Activated T-cell treated with anti-CD3 and anti-CD28 coated beads, Interleukin-2, amount 50 U/mL, for 72 hours (primary cell): ENCODE measurements at places on chromosomes 12 and 14.

DNA sequence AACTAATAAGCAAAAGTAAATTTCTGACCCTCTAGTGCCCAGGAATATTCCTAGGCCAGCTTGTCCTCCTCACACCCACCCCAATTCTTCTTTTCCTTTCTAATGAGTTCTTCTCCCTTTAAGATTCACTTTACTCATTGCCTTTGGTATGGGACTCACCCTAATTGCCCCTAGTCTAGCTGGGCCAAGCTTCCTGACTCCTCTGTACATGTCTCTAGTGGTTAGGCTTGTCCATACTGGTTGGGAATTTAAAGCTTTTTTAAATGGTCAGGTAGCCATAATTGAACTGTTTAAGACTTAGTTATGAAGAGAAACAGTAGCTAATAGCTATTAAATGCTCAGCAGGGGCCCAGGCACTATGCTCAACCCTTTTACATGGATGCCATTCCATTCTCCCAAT is 248.2 kb downstream of the C12orf42 start:
- no peaks in the 10 kb centered on the region for H3K27me3 ChIP-seq
- H3K27ac ChIP-seq: no peak overlapping the region
- no peaks in the 10 kb centered on the region for H3K36me3 ChIP-seq
- H3K4me1 ChIP-seq: no peaks in the 10 kb centered on the region
- no peak for DNase-seq

GRCh38 chr12:46508651-46509050 is 136.1 kb upstream of the SLC38A2 start:
- DNase-seq: no peak
- H3K27ac ChIP-seq: no peak overlapping the region
- H3K4me1 ChIP-seq: peaks cover 26% of the 10 kb centered on the region
- H3K36me3 ChIP-seq: peaks cover 48% of the 10 kb centered on the region

GRCh38 chr12:25427337-25428249 is 125.5 kb downstream of the LMNTD1 start:
- no peaks in the 10 kb centered on the region for H3K36me3 ChIP-seq
- DNase-seq: no peak
- H3K27me3 ChIP-seq: no peaks in the 10 kb centered on the region
- no peak overlapping the region for H3K27ac ChIP-seq
- H3K4me3 ChIP-seq: no peak overlapping the region

GRCh38 chr12:29616664-29617406 is 119.3 kb upstream of the OVCH1 start:
- peaks cover 5% of the 10 kb centered on the region for H3K27me3 ChIP-seq
- no peak for DNase-seq
- no peak overlapping the region for H3K4me3 ChIP-seq
- H3K27ac ChIP-seq: no peak overlapping the region
- H3K36me3 ChIP-seq: no peaks in the 10 kb centered on the region
- H3K4me1 ChIP-seq: no peaks in the 10 kb centered on the region

GRCh38 chr14:46818147-46818546 is 166.6 kb upstream of the RPL10L start:
- H3K4me3 ChIP-seq: no peak overlapping the region
- H3K27me3 ChIP-seq: no peaks in the 10 kb centered on the region
- no peaks in the 10 kb centered on the region for H3K4me1 ChIP-seq
- no peaks in the 10 kb centered on the region for H3K36me3 ChIP-seq
- no peak overlapping the region for H3K27ac ChIP-seq

- no peak for DNase-seq
- H3K27me3 ChIP-seq: peaks cover 32% of the 10 kb centered on the region
- no peaks in the 10 kb centered on the region for H3K4me1 ChIP-seq
- H3K4me3 ChIP-seq: no peak overlapping the region
These were observed 111.9 kb downstream of the HMGA2 start for GRCh38 chr12:65935906-65936901.

- H3K27me3 ChIP-seq: no peaks in the 10 kb centered on the region
- no peak overlapping the region for H3K27ac ChIP-seq
- no peaks in the 10 kb centered on the region for H3K36me3 ChIP-seq
- H3K4me1 ChIP-seq: no peaks in the 10 kb centered on the region
- no peak overlapping the region for H3K4me3 ChIP-seq
- no peak for DNase-seq
These were observed 348.5 kb downstream of the EGLN3 start for GRCh38 chr14:33602396-33602795.

GRCh38 chr12:14907953-14908352 is 22.3 kb upstream of the MGP start:
- no peak overlapping the region for H3K27ac ChIP-seq
- peaks cover 10% of the 10 kb centered on the region for H3K36me3 ChIP-seq
- H3K27me3 ChIP-seq: no peaks in the 10 kb centered on the region
- H3K4me1 ChIP-seq: peaks cover 59% of the 10 kb centered on the region
- H3K4me3 ChIP-seq: peak overlapping the region; percentile 33
- no peak for DNase-seq

DNA sequence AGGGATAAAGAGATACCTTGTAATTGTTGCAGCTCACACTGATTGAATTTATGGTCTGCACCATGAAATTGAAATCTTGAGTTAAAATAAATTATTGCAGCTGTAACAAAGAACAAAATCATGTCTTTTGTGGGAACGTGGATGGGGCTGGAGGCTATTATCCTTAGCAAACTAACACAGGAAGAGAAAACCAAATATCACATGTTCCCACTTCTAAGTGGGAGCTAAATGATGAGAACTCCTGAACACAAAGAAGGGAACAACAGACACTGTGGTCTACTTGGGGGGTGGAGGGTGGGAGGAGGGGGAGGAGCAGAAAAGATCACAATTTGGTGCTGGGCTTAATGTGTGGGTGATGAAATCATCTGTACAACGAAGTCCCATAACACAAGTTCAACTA is 22.6 kb downstream of the ERP27 start:
- no peak for DNase-seq
- no peaks in the 10 kb centered on the region for H3K27me3 ChIP-seq
- no peak overlapping the region for H3K27ac ChIP-seq

DNA sequence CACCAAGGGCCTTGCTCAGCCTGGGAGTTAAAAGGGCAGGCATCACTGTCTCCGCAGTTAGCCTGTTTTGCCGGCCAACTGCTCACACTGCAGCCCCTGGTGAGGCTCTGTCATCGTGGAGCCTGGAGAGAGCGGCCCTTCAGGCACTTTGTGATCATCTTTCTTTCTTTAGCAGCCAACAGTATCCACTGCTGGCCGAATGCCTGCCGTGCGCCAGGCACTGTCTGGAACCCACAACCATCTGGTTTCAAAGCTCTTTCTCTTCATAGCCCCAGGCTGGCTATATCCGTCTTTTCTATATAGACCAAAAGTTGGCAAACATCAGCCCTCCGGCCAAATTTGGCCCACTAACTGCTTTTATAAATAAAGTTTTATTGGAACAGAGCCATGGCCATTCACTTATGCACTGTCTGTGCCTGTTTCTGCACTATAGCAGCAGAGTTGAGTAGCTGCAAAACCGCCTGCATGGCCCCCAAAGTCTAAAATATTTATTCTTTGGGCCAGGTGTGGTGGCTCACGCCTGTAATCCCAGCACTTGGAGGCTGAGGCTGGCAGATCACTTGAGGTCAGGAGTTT is 29.5 kb downstream of the SLC8B1 start:
- DNase-seq: no peak
- H3K36me3 ChIP-seq: peaks cover 10% of the 10 kb centered on the region
- H3K27ac ChIP-seq: no peak overlapping the region
- no peak overlapping the region for H3K4me3 ChIP-seq

- peaks cover 5% of the 10 kb centered on the region for H3K36me3 ChIP-seq
- H3K27ac ChIP-seq: no peak overlapping the region
- no peak overlapping the region for H3K4me3 ChIP-seq
- H3K4me1 ChIP-seq: no peaks in the 10 kb centered on the region
- no peaks in the 10 kb centered on the region for H3K27me3 ChIP-seq
These were observed 1117.5 kb downstream of the AACS start for GRCh38 chr12:126182619-126183236.

DNA sequence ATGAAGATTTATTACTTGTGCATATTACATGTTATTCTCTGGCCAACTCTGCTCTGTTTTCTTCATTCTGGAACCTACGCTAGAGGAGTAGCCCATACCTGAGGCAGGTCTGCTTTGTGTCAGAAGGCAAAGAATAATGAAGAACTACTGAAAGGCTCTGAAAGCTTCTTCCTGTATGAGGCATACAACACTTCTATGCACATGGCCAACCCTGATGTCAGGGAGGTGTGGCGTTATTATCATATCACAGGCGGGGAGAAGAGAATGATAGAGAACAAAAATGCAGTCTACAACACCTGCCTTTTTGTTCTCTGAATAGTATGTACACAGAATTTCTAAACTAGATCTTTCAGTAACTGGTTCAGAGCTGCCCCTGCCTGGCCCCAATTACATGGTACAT is 32.5 kb upstream of the CRY1 start:
- H3K4me3 ChIP-seq: no peak overlapping the region
- no peak for DNase-seq
- H3K4me1 ChIP-seq: no peaks in the 10 kb centered on the region
- H3K36me3 ChIP-seq: no peaks in the 10 kb centered on the region

- no peak overlapping the region for H3K27ac ChIP-seq
- H3K36me3 ChIP-seq: no peaks in the 10 kb centered on the region
- peaks cover 15% of the 10 kb centered on the region for H3K4me1 ChIP-seq
- no peak for DNase-seq
- peaks cover 57% of the 10 kb centered on the region for H3K27me3 ChIP-seq
These were observed 15.8 kb upstream of the KRT7 start for GRCh38 chr12:52217223-52217622.

DNA sequence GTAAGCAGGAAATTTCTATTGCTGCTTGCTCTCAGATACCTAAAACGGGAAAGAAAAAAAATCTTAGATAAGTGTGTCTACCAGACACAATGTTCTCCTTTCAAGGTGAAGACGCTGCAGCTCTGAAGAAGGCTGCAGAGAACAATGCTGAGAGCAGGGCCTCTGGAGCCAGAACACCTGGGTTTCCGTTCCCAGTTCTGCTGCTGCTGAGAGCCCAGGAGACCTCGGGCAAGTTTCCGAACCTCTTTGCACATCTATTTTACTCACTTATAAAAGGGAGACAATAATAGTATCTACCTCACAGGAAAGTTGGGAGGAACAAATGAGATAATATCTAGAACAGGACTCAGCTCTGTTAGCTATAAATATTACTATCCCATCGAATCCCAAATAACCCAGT is 122.9 kb downstream of the TMTC1 start:
- H3K27ac ChIP-seq: no peak overlapping the region
- no peaks in the 10 kb centered on the region for H3K4me1 ChIP-seq
- no peaks in the 10 kb centered on the region for H3K36me3 ChIP-seq

DNA sequence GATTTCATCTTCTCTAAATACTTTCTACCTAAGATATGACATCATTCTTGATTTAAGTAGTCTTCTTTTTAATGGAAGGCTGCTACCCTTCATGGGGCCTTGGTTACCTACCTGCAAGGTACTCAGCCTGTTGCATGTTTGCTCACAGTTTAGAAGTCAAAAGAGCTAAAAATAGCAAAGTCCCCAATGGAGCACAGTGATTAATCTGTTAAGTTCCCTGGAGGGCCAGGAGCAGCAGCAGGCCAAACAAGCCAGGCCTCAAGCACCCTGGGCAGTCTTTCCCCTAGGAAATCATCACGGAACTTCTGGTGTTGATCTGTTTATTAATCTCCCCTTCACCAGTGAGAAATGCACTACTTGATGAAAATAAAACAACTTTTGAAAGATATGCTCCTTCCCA is 24.0 kb upstream of the SLC8A3 start:
- DNase-seq: no peak
- H3K27ac ChIP-seq: no peak overlapping the region
- peaks cover 9% of the 10 kb centered on the region for H3K27me3 ChIP-seq

- H3K27ac ChIP-seq: no peak overlapping the region
- no peaks in the 10 kb centered on the region for H3K27me3 ChIP-seq
- peaks cover 7% of the 10 kb centered on the region for H3K36me3 ChIP-seq
- no peak for DNase-seq
- H3K4me1 ChIP-seq: peaks cover 16% of the 10 kb centered on the region
These were observed 23.3 kb upstream of the STYK1 start for GRCh38 chr12:10697156-10697555.

DNA sequence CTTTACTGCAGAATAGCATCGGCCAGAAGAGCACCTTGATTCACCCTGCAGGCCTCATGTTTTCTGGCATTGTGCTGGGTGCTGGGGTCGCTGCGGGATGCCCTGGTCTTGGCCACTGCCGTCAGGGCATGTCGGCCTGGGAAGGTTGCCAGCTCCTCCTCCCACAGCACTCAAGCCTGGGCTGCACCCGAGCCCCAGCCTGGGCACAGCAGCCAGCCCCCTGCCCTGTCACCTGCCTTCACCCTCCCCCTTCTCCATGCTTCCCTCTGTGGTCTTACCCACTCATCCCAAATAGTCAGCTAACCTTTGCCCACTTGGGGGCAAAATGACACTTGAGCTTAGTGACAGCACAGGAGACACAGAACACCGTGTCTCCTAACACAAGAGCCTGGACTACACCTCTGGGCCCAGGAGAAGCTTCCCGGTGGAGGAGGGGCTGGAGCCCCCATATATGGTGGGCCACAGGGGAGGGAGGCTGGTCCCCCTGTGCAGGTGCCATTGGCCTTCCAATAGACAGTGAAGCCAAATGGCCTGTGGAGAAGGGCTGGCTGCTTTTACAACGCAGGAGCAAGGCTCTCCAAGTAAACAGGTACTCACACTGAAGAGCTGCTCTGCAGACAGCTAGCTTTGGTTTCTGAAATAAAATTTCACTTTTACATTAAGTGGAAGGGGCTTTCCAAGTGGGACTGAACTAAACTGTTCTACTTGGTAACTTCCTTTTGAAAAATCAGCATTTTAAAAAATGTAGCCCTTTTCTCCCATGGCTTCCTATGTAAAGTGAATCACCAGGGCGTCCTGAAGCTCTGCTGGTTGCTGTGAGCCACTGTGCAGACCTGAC is 51.2 kb upstream of the AMN start:
- no peak overlapping the region for H3K4me3 ChIP-seq
- no peaks in the 10 kb centered on the region for H3K27me3 ChIP-seq
- peak overlapping the region; percentile 90 for H3K27ac ChIP-seq
- peaks cover 22% of the 10 kb centered on the region for H3K36me3 ChIP-seq
- peaks cover 50% of the 10 kb centered on the region for H3K4me1 ChIP-seq

DNA sequence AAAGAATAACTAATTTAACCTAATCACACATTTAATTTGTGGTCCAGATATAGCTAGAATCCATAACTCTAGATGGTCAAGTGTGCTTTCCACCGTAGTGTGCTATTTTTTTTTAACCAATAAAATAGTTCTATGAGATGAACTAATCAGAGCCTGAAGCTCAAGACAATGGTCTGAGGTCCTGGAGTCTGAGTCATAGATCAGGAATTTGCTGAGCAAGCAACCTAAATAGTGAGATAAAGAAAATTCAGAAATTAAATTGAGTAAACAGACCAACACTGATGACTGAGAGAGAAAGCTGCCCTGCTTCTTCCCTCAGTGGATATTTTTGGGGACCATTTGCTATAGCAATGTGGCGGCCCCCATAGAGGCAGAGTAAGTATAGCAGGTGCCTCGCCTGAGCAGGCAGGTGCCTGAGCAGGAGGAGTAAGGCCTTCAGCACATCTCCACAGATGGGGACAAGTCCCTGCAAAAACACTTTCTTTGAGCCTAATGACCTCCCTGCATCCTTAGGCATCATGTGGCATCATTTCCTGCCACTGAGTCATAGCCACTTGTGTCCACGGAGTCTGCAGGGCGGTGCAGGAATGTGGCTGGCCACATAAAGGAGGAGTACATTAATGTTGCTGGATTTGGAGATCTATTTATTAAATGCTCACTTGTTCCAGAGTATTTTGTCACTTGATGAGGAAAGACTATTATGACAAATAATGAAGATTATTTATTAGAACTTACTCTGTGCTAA is 13.9 kb upstream of the CLEC4E start:
- H3K4me3 ChIP-seq: no peak overlapping the region
- no peak overlapping the region for H3K27ac ChIP-seq
- H3K27me3 ChIP-seq: peaks cover 8% of the 10 kb centered on the region
- H3K4me1 ChIP-seq: peaks cover 6% of the 10 kb centered on the region
- no peak for DNase-seq

GRCh38 chr14:82999802-83000201 is 1466.1 kb upstream of the SEL1L start:
- H3K36me3 ChIP-seq: no peaks in the 10 kb centered on the region
- no peak for DNase-seq
- H3K4me3 ChIP-seq: no peak overlapping the region
- no peaks in the 10 kb centered on the region for H3K27me3 ChIP-seq
- H3K27ac ChIP-seq: no peak overlapping the region
